Mesenteric fat pad (tissue), 1 donor: ENCODE measurements at places on chromosomes 5 and 9. TPM values are rescaled to one million over a fixed set of nuclear protein-coding genes. Genes with fewer than 3 reads are reported as not detected.

TMEM171 gene
- not detected for total RNA-seq

CER1 gene
- total RNA-seq: not detected

NR4A3 gene
- 124 TPM for total RNA-seq

MGAT4B gene
- 87.6 TPM for total RNA-seq

CDC20B gene
- total RNA-seq: not detected

TPPP gene
- total RNA-seq: 5.4 TPM

DNA sequence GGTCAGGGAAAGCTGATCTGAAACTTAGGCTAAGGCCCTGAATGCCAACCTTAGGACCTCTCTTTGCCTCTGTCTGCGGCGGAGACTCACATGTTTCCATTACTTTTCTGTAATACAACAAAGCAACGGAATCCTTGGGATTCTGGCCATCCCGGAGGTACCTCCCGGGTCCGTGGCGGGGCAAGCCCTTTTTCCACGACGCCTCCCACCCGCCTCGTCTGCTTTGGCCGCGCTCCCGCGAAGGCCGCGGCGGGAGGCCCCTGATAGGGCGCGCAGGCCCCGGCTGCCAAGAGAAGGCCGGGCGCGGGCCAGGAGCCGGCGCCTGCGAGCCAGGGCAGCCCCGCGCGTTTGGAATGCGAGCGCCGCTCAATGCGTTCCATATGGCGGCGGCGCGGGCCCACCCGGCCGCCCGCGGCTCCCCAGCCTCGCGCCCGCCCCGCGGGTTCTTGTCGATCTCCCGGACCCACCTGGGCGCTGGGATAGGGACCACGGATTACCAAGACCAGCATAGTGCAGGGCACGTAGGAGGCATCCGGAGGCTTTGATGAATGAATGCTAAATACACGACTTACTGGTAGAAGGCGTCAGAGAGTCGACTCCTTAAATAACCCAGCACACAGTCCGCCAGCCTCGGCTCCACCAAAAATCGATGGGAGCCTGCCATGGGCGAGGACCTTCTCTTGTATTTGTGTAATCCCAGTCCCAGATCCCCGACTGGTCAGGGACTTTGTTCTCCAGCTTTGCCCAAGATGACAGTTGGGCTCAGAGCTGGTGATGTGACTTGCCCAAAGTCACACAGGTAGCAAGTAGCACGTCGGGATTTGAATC lies 17.5 kb upstream of the PHF19 start:
- DNase-seq: no peak

DNA sequence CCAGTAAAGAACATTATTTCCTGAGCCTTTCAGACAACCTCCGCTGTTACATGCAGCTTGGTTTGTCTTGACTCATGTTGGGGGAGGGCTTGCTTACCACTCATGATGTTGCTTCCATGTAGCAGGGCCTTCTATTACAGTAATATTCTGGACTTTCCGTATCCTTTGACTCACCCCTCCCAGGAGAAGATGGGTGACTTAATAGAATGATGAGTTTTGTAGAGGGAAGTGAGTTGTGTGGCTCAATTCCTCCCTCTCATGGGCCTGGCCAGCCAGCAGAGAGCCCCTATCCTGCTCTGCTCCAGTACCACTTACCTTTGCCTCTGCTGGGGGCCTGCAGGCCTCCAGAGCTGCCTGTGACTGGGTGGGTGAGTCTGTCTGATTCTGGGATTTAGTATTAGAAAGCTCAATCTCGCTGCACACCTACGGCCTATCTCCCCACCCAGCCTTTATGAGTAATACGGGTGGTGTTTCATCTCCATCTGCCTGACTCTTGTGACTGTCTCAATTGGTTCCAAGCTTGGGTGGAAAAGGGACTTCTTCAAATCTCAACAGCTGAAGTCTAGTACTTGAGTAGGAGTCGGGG lies 52.6 kb upstream of the KLF9 start:
- DNase-seq: no peak

DNA sequence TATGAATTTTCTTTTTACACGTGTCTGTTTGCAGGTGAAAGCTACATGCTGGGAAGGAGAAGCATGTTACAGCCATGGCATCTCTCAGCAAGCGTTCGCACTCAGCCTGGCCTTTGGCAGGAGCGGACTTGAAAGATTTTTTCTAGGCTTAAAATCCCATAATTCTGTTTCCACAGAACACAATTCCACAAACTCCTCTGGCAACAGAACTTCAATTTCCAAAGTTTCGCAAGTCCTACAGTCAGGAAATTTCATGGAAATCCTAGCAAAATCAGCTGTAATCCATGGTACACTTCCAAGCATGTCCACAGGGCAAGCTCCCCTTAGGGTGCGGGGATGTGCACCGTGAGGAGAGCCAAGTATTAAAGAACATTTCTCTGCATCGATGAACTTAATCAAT lies 35.9 kb downstream of the SUB1 start:
- no peak for DNase-seq

GRCh38 chr9:133374612-133375115 lies 1.2 kb downstream of the SURF4 start:
- DNase-seq: no peak

DNA sequence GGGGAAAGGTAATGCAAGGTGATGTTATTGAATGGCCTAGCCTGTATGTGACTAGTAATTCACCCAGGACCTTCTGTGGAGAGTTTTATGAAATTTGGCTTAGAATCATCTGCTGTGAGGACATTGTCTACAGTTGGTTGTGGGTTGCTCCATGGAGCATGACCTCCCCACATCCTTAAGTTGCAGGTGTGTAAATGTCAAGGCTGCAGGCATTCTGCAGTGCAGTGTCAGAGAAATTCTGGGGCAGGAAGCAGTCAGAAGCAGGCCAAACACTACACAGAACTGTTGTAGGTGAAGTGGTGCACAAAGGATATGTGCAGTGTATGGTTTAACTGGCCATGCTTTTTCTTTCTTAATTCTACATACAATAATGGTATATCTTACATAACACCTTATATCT lies 588.3 kb downstream of the EBF1 start:
- no peak for DNase-seq

- no peak for DNase-seq
These were observed 24.4 kb upstream of the ZNF366 start for GRCh38 chr5:72531496-72532190.

GRCh38 chr5:136020001-136020382 lies 8.8 kb upstream of the TGFBI start:
- DNase-seq: no peak

- no peak for DNase-seq
These were observed 364.9 kb downstream of the ICE1 start for GRCh38 chr5:5787373-5787772.

DNA sequence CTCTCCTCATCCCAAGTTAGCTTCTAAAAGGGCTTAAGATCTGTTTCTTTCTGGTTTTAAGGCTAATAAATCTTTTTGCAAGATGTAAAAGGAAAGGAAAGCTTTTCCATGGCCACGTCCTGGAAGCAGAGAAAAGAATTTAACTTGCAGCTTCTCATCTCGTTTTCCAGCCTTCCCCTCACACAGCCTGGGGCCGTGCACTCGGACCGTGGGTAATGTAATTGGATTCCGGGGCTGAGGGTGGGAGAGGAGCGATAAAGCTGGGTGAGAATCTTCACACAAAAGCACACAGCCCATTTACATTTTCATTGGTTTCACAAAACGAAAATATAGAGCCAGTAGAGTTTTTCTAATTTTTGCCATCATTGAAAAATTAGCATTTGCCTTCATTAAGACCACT lies 91.2 kb downstream of the IRX2 start:
- no peak for DNase-seq

- no peak for DNase-seq
These were observed 222.9 kb upstream of the EFNA5 start for GRCh38 chr5:107893642-107894041.
